Head of caudate nucleus (tissue), 42 donors: ENCODE measurements at places on chromosomes 1 and 21.
A peak's percentile ranks its signal among the peaks of the same experiment; 100 is the strongest.

- DNase-seq = no peak
These were observed 25.0 kb upstream of the SYDE2 start for GRCh38 chr1:85225624-85226380.

DNA sequence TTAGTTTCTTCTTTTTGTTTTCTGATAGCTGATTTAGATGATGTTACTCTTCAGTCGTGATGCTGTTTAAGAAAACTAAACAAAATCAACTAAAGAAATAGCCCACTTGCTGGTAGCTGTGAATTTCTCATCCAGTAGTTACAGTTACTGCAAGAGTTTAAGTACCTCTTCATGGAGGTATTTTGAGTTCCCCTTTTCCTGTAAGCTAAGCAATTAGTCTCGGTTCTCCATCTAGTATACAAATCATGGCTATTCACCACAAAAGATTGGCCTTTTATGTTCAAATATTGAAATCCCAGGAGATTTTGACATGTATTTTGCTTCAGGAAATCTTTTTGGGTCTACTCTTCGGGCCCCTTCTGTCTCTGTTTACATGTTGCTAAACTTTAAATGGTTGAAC is 31.1 kb downstream of the HUNK start:
- no peak for DNase-seq

- no peak for DNase-seq
These were observed 560.8 kb downstream of the NEGR1 start for GRCh38 chr1:71721532-71721931.

DNA sequence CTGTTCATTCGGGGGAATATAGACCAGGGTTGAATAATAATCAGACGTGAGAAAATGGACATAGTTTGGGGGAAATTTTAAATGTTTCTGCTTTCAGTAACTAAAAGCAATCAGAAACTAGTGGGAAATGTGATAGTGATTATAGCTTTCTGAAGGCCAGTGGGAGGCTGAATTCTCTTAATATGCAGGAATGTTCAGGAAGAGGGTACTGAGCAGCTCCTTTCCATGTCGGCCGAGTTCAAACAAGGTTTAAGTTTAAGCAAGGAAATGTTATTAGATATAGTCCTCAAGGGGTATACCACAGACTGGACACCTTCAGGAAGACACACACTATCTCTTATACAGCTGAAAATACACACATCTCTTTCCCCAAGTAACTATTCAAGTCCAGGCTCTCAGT is 105.5 kb downstream of the HHAT start:
- DNase-seq = no peak

GRCh38 chr1:117101334-117101733 is 20.2 kb downstream of the TRIM45 start:
- DNase-seq = no peak

GRCh38 chr1:224613486-224613885 is 2.6 kb upstream of the CNIH3 start:
- no peak for DNase-seq

GRCh38 chr1:234862944-234863515 is 253.1 kb upstream of the IRF2BP2 start:
- DNase-seq = peak; percentile 83

GRCh38 chr1:20095564-20096434 is 23.5 kb downstream of the PLA2G2D start:
- no peak for DNase-seq

DNA sequence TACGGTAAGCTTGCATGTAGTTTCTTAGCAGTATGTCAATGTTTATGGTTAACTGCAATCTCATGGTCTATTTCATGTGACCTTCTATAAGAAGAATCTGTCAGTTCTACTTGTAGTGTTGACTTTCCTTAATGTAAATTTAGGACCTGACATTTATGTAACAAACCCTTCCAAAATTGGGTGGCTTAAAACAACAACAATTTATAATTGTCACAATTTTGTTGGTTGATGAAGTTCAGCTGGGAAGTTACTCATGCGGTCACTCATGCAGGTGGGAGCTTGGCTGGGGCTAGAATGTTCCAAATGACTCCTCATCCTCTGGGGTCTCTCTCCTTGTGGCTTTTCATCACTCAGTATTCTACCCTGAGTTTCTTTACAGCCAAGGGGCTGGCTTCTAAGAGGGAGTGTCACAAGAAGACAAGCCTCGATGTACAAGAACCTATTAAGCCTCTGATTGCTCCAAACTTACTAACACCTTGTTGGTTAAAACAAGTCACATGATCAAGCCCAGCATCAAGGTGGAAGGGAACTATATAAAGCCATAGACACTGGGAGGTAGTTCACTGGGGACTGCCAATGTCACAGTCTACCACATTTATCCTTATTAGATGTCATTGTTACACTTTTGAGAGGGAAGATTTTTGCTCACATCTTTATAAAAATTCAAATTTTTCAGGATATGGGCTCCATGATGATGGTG is 23.9 kb downstream of the CCN1 start:
- no peak for DNase-seq

GRCh38 chr1:45687014-45687753 is 797 bp upstream of the TMEM69 start:
- DNase-seq = peak; percentile 97

- no peak for DNase-seq
These were observed 77.9 kb downstream of the POFUT2 start for GRCh38 chr21:45209685-45210284.

GRCh38 chr1:180204231-180204630 is 25.8 kb upstream of the LHX4 start:
- DNase-seq = no peak

- no peak for DNase-seq
These were observed 4.5 kb downstream of the AIM2 start for GRCh38 chr1:159071970-159072582.
